HepG2 (cell line): ENCODE measurements at places on chromosomes 16 and 17. TPM values are rescaled to one million over a fixed set of nuclear protein-coding genes. Genes with fewer than 3 reads are reported as not detected.

The TMEM114 gene
- total RNA-seq: not detected in 2 replicates

The TBC1D3C gene
- 0.33 TPM in 1 of 2 replicates, not detected in the other for total RNA-seq

The NEUROD2 gene
- not detected in 2 replicates for total RNA-seq

The OSGIN1 gene
- total RNA-seq: 18.1 and 27.1 TPM in 2 replicates

The ANKS4B gene
- 30.0 and 37.7 TPM in 2 replicates for total RNA-seq

The RRAD gene
- 0.80 and 1.0 TPM in 2 replicates for total RNA-seq

The COL1A1 gene
- 0.17 TPM in 1 of 2 replicates, not detected in the other for total RNA-seq

The PRR11 gene
- 39.2 and 50.4 TPM in 2 replicates for total RNA-seq

DNA sequence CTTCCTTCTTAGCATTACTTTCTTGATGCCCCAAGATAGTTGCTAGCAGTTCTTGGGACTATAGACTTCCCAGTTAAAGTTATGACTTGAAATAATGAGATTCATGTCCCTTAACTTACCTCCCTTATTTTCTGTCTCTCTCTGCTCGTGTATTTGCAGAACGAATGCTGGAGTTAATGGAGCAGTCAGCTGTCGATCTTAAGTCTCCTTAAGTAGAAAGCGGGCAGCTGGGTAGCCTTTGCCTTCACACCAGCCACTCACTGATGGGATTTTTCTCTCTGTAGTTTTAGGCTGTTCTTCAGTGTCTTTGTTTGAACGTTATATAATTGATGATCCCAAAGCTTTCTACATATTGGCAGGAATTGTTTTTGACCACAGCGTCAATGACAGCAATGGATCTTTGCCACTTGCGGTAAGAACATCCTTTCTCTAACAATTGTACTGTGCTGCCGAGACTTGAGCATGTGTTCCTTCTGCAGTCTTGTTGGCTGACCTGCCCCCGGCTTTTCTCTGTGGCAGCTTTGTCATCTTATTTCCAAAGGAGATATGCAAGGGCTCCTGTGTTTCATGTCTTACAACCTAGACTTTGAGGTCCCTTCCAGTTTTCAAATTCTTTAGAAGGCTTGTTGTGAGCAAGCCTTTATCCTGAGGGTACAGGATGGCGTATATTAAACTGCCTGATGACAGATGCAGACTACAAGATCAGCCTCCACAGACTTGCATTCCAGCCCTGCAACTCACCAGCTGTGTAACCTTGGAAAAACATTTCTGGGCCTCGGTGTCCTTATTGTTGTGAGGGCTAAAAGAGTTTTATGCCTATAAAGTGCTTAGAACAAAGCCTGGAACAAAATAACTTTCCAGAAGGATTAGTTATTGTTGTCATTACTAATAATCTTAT is 25.1 kb upstream of the ABCA3 start:
- DNase-seq: no peak

DNA sequence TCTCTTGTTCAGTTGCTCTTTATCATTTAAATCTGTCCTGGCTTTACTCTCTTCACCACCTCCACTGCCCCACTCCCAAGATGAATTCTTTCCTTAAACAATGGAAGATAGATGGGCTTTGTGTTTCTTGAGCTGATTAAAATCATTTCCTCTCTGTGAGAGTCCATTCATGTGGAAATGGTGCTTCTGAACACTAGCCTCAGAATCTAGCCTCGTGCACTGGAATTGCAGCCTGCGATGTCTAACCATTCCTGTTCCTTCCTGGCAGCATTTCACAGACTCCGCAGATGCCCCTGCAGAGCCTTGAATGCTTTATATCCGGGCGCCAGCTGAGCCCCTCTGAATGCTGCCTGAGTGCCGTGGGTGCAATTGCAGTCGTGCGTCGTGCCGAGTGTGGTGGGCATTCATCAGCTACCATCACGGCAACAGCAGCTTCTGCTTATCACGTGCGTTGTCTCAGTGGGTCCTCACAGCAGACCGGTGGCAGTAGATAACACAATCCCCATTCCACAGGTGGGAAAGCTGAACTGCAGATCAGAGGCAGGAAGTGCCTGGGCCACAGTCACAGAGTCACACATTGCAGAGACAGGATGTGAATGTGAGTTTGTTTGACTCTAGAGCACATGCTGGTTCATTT is 172.8 kb upstream of the WSCD1 start:
- no peak for DNase-seq

- DNase-seq: no peak
Measured at GRCh38 chr17:32985050-32985756, 6.4 kb upstream of the SPACA3 start.

GRCh38 chr17:28381141-28381825 is 9.8 kb downstream of the SARM1 start:
- no peak for DNase-seq

DNA sequence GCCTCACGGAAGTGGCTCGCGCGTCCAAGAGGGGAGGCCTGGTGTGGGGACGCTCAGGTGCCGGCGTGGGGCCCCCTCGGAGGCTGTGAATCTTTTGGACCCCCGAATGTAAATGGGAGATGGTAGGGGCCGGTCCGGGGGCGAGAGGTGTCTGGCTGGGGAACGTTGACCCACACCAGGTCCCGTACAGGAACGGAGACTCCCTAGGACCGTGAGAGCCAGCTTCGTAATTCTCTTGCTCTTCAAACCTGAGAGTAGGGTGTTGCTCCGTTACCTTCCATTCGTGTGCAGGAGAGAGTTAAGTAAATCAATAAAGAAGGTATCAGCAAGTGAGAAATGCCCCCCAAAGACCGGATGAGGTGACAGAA is 481 bp downstream of the LYRM1 start:
- DNase-seq: no peak

DNA sequence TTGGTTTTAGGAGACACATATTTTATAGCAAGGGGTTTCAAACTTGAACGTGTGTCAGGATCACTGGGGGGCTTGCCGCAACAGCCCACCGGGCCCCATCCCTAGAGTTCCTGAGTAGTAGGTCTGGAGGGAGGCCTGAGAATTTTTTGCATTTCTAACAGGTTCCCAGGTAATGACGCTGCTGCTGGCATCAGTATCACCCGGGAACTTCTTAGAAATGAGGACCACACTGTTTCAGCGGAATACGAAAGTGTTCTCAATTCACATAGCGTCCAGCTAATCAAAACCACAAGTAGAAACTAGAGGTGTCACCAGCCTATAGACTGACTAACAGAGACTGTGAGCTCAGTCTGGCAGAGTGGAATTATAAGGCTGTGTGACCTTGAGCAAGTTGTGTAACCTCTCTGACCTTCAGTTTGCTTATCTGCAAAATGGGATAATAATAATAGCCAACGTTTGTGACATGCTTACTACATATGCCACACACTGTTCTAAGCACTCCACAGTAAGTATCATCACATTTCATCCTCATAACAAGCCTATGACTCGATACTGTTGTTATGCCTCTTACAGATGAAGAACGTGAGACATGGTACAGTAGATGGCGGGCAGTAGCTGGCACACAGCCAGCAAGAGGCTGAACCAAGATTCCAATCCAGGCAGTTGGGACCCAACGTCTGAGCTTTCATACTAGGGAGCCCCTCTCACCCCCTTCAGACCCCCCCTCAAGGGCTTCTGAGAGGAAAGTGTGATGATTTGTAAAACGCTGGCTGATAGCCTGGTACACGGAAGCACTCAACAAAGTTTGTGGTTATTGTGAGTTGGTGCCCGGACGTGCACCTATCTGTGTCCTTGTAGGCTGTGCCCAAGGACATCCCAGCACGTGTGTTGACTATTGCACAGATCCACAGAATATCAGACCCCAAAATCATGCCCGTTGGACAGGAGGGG is 4.6 kb upstream of the ICAM2 start:
- DNase-seq: no peak

DNA sequence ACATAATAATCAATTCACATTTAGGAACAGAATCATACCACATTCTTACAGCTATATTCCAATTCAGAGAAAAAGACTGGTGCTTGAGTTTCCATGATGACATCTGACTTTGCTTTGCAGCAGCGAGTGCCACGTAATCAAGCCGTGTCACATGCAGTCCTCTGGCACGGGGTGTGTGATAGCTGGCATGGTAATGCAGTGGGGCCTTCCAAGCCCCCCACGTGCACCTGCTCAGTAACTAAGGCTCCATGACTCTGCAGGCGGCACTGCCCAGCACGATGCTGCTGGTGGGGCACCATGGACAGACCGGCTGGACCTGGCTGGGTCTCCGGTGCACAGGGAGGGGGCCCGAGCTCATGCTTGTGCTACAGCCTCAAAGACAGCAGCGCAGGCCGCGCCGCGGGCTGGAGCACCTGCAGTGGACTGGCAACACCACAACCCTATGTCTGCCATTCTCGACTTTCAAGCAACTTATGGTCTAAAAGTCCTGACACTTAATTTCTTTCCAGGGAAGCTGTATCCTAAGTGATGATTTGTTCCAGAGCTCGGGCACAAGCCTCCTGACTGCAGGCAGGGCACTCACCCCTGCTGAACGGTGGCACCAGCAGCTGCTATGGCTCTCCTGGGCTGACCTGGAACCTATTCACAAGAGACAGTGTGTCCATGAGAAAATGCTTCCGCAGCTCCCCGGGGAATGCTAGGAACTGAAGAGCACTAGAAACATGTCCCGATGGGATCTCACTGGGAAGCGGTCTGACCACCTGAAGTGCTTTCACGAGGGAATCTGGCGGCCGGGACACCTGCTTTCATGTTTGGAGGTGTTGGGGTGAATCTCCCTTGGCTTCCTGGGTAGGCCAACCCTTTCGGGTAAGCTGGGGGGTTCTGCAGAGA is 99.5 kb upstream of the DNAH17 start:
- DNase-seq: no peak

GRCh38 chr17:48052956-48053757 is 5.0 kb downstream of the NFE2L1 start:
- DNase-seq: peak; percentile 77

DNA sequence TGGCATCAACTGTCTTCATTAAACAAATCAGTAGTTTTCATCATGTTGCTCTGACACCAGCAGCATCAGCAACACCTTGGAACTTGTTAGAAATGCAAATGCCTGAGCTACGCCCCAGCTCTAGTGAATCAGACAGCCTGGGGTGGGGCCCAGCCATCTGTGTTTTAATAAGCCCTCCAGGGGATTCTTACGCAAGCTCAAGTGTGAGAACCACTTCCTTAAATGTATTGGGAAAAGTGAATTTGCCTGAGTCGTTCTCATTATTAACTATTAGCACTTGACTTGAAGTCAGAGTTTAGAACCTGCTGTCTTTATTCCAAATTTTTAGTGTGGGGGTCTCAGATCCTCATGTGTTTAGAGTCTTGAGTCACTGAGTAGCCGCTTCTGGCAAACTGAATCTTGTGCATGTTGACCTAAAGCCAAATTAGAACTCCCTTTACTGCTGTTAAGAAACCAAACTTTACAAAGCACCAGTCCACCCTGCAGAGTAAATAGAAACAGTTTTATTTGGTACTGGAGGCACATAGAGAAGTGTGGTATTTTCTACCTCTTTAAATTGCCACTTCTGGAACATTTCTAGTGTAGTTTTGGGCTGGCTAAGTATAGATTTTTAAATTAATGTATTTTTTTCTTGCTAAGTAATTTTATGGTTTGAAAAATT is 137.4 kb upstream of the COX10 start:
- DNase-seq: no peak

GRCh38 chr17:45104907-45105624 is 27.2 kb downstream of the PLCD3 start:
- no peak for DNase-seq

- DNase-seq: peak; percentile 34
Measured at GRCh38 chr16:48041981-48042421, 113.8 kb downstream of the ABCC12 start.

- no peak for DNase-seq
Measured at GRCh38 chr17:71117466-71117865, 948.1 kb downstream of the KCNJ2 start.

GRCh38 chr17:29594519-29595090 is 1.7 kb downstream of the ANKRD13B start:
- no peak for DNase-seq

- peak; percentile 9 for DNase-seq
Measured at GRCh38 chr16:82439678-82440293, 187.0 kb upstream of the CDH13 start.

GRCh38 chr16:78976212-78976611 is 624.3 kb downstream of the MAF start:
- no peak for DNase-seq

DNA sequence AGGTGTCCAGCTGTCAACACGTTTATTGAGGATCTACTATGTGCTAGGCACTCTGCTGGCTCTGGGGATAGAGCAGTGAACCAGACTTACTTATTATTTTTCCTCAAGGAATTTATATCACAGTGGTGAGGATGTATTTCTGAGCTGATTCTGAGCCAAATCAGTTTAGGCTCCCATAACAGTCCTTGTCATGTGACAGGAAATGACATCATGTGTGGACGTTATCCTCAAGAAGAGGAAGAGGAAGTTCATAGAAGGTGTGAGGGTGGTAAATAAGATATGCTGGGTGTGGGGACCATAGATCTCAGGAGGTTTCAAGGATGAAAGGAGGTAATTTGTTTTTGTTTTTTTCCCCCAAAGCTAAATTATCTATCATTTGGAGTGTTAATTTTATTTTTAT is 873.5 kb upstream of the EEF2KMT start:
- no peak for DNase-seq

DNA sequence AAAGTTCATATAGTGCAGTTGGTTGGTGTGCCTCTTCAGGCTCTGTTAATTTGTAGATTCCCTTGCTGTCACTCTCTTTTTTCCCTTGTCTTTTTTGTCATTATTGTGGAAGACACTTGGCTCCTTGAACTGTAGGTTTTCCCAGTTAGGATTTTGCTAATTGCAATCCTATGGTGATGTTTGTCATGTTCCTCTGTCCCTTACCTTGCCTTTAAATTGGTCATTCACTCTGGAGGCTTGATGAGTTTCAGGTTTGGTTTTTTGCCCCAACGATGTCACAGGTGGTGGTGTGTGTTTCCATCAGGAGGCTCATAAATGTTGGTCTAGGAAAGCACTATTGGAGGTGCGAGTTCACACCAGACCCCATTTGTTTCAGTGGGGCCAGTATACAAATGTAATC is 383.7 kb downstream of the SNX29 start:
- no peak for DNase-seq

- no peak for DNase-seq
Measured at GRCh38 chr16:73339821-73340220, 291.9 kb upstream of the ZFHX3 start.

DNA sequence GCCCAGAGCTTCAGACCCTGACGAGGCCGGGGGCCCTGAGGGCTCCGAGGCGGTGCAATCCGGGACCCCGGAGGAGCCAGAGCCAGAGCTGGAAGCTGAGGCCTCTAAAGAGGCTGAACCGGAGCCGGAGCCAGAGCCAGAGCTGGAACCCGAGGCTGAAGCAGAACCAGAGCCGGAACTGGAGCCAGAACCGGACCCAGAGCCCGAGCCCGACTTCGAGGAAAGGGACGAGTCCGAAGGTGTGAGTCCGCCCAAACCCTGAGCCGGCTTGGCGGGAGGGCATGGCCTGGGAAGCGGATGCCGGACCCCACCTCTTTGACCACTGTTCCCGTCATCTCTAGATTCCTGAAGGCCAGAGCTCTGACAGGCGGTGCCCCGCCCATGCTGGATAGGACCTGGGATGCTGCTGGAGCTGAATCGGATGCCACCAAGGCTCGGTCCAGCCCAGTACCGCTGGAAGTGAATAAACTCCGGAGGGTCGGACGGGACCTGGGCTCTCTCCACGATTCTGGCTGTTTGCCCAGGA is 4.4 kb downstream of the NOL3 start:
- DNase-seq: no peak

GRCh38 chr16:35910409-35910808 is 2451.0 kb downstream of the TP53TG3F start:
- no peak for DNase-seq
